NCI-H2171 (cell line): ENCODE measurements at places on chromosomes 11 and 22.

DNA sequence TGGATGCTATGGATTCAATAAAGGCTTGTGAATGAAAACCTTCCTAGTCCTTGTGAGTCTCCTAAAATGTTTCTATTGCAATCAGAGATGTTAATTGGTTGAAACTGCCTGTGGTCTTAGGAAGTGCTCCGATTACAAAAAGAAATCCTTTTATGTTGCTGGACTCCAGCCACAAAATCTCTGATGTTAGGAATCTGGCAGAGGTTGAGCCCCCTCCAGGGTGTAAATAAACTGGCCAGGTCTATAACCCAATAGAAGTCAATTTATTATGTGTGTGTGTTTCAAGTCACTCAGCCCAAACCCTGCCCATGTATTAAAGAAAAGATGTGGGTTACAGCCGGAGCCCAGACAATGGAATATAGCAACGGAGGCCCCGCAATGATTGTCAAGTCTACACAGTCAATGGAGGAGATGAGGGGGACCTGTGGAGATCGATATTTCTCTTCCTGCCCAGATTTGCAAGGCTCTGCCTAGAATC, 218.1 kb upstream of the SORL1-AS1 start:
- no peak for DNase-seq

DNA sequence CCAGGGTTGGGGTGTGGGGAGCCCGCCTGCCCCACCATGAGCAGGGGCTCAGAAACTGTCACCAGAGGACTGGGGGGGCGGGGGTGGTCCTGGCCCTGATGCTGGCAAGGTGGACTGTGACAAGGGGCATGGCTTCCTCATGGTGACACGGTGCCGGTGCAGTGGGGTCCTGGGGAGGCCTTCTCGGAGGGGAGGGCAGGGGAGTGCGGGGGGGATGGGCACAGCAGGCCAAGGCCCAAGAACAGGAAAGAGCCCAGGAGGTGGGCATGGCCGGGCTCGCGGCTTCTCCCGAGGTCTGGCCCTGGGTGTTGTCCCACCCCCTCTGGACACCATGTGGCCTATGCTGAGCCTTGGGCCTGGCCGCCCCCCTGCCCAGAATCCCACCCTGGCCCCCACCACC, 47.2 kb downstream of the MOB2 start:
- no peak for DNase-seq

DNA sequence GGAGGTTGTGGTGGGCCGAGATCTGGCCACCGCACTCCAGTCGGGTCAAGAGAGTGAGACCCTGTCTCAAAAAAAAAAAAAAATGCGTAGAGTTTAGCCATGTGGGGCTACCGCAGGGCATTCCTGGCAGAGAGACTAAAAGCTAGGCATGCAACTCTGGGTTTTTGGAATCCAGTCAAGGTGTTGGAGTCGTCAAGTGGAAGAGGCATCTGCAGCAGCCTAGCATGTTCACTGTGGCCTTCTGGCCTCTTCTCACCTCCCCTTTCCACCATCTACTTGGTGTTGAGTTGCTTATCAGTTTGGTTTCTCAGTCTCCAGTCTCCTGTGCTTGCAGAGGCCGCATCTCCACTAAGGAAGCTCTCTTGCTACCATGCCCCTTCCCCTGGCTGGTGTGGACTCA, 572.5 kb downstream of the NTM start:
- no peak for DNase-seq

GRCh38 chr11:94127638-94128037, 1.0 kb upstream of the PANX1 start:
- DNase-seq: no peak

DNA sequence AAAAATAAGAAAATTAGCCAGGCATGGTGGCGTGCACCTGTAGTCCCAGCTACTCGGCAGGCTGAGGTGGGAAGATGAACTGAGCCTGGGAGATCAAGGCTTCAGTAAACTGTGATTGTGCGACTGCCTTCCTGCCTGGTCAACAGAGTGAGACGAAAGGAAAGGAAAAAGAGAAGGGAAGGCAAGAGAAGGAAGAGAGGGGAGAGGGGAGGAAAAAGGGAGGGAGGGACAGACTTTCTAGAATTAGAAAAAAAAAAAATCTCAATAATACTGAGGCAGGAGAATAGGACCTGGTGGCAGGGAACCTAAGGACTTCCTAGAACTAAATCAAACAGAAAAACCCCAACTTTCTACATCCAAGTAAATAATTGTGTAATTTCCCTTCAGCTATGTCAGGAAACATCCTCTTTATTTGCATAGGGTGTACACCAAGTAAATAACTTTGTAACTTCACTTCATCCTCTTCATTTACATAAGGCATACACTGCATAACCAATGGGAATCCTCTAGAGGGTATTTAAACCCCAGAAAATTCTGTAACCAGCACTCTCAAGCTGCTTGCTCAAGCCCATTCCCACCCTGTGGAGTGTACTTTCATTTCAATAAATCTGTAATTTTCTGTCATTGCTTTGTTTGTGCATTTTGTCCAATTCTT, 8.7 kb downstream of the SBF2 start:
- DNase-seq: no peak

- DNase-seq: peak; percentile 19
These were observed 36.4 kb downstream of the RAB30 start for GRCh38 chr11:83035070-83035854.

GRCh38 chr11:16252373-16252772, 104.0 kb downstream of the SOX6 start:
- DNase-seq: no peak

DNA sequence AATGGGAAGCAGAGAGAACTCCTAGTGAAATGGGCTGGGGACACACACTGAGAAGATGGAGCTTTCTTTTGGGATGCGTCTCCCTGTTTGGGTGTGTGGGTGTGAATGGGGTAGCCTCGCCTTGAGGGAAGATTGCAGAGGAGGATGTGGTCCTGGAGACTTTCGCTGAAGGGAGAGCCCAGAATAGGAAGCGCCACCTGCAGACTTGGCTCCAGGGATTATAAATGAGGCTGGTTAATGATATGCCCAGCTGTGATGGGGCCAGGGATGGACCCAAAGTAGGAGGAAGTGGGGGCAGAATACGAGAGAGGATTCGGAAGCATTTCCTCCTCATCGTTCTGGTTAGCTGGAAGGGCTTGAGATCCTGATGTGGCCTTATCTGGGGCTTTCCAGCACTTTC, 13.7 kb downstream of the RELT start:
- DNase-seq: no peak

- no peak for DNase-seq
These were observed 130.3 kb downstream of the BUD13 start for GRCh38 chr11:116642481-116642880.

- DNase-seq: no peak
These were observed 22.5 kb upstream of the MPPED1 start for GRCh38 chr22:43389227-43389836.

- no peak for DNase-seq
These were observed 1.1 kb downstream of the TBCEL start for GRCh38 chr11:121024989-121025388.

DNA sequence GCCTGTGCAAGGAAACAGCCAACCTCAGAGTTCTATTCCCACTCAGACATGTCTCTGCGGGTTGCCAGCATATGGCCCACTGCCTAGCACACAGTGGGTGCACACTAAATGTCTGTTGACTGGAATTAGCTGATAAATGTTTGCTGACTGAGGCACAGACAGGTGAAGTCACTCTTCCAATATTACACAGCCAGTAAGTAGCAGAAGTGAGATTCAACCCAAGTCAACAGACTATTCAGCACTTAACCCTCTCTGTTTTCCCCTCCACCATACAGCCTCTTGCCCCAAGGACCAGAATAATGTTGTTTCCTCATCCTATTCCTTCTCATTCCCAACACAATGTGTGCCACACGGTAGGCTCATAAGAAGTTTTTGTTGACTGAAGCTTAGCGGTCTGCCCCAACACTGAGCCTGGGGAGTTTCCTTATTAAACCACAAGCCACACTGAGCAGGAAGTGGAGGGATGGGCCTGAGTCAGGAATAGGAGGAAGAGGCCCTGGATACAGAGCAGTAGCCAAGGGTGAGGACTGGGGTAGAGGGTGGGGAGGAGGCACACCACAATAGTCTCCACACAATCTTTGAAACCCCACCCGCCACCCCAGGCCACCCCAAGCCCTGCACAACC, 15.7 kb upstream of the IL10RA start:
- DNase-seq: no peak

DNA sequence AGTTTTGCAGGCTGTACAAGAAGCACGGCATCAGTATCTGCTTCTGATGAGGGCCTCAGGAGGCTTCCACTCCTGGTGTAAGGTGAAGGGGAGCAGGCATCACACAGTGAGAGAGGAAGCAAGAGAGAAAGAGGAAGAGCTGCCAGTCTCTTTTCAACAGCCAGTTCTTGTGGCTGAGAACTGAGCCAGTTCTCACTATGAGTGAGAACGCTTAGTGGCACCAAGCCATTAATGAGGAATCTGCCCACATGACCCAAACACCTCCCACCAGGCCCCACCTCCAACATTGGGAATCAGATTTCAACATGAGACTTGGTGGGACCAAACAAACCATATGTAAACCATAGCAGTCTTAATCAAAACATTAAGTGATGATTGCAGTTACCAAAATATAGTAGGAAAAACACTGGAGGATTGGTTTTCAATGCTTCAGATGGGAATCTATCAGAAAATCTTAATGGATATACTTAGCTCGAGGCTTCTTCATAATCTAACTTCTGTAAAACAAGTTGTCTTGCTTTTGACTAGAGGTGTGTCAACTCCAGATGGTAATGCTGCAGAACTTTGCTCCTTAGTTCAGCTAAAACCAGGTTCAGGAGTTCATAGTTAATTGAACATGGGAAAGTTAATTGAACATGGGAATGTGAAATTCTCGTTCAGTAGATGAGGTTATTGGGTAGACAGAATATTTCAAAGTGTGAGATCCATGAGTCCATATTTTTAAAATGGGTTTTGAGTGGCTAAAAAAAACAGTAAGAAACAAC, 12.2 kb downstream of the FAR1 start:
- no peak for DNase-seq

DNA sequence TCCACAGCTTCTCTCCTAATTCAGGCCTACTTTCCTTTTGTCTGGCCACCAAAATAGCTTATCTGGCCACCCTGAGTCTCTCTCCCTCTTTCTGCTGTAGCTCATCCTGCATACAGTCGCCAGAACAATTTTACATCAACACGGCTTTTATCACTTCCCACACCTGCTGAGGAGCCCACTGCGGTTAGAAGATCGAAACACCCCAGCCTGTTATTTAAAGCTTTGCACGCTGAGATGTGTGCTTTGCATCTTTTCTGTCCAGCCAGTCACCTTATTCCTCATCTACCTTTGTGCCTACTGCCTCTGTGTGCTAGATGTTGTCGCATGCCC, 96.0 kb downstream of the COMMD9 start:
- DNase-seq: no peak

DNA sequence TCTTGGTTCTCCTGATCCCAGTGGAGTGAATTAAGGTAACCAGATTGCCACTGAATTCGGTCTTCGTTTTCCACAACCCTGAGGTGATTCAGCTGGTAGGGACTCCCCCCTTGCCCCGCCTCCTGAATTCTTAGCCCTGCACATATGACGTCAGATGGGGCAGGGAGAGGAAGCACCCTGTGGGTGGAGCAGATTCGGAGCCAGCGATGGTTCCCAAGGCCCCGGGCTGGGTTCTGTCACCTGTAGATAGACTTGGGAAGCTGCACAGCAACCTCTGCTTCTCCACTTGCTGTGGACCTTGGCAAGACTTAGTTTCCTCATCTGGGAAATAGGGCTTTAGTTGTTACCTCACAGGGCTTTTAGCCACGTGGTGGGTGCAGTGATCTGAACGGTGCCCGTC, 67.8 kb downstream of the CTTN start:
- no peak for DNase-seq
